ENCODE measurements at places on chromosomes 3 and 15.

- DNase-seq, result peak; percentile 17
These were observed 282.5 kb upstream of the STT3B start for GRCh38 chr3:31250116-31250777.

GRCh38 chr3:27392950-27393679 lies 23.9 kb upstream of the NEK10 start:
- no peak for DNase-seq

DNA sequence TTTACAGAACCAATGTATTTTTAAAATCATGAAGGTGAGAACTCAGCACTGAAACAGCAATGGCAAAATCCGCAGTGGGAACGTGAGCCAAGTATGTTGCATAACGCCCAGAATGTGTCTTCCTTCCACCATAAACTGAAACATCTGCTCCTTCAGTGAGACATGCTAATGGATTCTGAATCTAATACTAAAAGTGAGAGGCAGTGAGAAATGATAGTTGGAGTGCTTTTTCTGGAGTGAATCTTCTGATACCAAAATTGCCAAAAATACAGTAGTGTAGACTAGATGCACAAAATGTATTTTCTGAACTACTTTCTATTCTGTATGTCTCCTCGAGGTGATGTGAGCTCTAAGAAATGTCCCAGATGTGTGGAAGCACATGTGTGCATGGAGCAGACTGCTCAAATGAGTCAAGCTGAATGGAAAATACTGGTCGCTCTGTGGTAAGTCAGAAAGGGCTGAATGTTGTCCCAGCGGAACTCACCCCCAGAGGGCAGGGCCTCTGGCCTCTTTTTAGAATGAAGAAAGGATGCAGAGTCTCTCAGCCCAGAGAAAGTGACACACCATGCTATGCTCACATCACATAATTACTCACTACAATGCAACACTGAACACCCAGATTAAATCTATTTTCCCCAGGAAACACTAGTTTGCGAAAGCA lies 73.0 kb downstream of the ATP10A start:
- peak; percentile 93 for DNase-seq

DNA sequence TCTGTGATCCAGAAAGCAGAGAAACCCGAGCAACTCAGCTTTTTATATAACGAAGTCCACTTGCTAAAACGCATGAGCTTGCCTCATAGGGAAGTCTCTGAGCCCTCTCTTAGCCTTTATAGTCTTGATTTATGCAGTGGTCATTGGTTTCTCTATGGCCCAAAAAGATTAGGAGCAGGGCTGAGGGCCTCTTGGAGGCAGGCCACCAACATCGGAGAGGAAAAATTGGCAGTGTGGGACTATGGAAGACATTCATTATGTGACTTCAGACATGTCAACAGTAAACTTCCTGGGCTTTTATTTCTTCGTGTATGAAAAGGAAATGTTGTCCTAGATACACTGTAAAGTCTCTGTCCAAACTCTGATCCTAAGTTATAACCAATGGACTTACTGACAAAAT lies 13.5 kb downstream of the RAB8B start:
- DNase-seq, result no peak

DNA sequence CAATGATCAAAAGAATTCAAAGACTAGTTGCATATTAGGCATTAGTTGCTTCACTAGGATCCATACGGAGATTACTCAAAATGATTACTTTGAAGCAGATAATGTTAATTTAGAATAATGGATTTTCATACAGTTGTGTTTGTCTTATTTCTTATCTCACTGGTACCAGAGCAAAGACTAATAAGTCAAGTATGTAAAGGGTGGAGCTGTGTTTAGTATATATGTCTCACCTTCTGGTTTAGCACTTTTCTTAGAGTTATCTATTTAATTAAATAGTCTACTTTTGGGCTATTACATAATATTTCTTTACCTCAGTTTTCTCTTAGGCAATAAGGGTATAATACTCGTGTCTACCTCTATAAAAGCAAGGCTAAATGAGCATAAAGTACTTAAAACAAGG lies 18.8 kb downstream of the TMEM207 start:
- DNase-seq, result no peak

DNA sequence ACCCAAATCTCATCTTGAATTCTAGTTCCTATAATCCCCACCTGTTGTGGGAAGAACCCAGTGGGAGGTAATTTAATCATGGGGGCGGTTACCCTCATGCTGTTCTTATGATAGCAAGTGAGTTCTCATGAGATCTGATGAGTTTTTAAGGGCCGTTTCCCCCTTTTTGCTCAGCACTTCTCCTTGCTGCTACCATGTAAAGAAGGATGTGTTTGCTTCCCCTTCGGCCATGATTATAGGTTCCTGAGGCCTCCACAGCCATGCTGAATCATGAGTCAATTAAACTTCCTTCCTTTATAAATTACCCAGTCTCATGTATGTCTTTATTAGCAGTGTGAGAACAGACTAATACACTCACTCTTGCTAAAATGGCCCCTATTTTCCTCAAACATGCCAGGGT lies 374.7 kb downstream of the TUSC7 start:
- no peak for DNase-seq
